ENCODE measurements at places on chromosomes 7 and 10. TPM values are rescaled to one million over a fixed set of nuclear protein-coding genes. Genes with fewer than 3 reads are reported as not detected.
A peak's percentile ranks its signal among the peaks of the same experiment; 100 is the strongest.

DNA sequence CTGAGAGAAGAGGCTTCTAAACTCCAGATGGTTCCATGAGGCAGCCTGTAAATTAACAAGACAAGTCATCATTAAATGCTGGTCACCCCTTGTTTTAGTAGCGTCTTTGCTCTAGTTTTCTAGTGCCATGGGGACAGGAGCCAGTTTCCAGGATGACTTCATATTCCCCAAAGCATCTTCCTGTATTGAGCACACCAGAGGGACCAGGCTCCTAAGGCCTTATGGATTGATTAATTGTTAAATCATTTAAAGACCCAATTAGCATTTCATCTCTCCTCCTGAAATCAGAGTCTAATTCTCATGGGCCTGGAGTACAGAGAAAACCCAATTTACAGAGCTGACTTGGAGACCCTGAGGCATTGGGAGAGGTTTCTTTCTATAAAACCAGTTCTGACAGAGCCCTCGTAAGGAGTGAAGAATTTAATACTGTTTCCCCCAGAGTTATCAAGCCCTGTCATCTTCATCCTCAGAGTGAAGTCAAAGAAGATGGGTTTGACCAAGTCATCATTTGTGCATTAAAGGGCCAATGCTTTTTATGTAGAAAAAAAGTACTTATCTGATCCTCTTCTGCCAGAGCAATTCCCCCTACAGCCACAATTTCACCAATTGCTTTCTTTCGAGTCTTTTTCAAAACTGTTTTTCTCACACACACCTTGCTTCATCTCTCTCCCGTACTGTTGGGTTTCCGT is 678.7 kb downstream of the SDK1 start:
- no peaks in the 10 kb centered on the region for H3K36me3 ChIP-seq
- no peak for DNase-seq
- no peak overlapping the region for H3K4me3 ChIP-seq
- no peaks in the 10 kb centered on the region for H3K4me1 ChIP-seq
- H3K27ac ChIP-seq: no peak overlapping the region

DNA sequence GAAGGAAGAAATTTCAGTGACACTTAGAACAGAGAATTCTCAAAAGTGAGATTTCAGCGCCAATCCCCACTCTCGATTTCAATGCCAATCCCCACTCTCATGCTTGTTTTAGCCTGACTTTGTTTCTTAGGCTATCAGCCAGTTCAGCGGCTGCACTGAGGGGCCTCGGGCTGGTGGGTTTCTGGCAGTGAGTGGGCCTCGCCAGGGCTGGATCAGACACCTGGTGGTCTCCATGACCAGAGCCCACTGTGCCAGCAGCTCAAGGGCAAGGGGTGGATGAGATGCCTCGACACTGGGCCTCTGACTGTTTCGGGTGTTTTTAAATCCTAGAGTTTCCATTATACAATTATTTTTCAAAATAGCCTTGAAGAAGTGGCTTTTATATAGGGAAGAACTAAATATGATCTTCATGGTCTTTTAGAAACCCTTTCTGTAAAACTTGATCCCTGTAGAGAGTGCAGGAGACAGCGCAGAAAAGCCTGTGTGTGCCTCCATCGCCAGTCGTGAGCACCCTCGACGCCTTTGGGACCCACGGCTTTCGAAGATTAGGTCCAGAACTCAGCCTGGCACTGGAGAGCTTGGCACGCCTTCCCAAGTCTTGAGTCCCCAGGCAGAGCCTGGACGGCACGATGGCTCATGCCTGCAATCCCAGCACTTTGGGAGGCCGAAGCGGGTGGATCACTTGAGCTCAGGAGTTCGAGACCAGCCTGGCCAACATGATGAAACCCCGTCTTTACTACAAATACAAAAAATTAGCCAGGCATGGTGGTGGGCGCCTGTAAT is 76.2 kb downstream of the INPP5A start:
- no peak overlapping the region for H3K4me3 ChIP-seq
- no peak overlapping the region for H3K27ac ChIP-seq
- DNase-seq: no peak
- peaks cover 11% of the 10 kb centered on the region for H3K36me3 ChIP-seq

DNA sequence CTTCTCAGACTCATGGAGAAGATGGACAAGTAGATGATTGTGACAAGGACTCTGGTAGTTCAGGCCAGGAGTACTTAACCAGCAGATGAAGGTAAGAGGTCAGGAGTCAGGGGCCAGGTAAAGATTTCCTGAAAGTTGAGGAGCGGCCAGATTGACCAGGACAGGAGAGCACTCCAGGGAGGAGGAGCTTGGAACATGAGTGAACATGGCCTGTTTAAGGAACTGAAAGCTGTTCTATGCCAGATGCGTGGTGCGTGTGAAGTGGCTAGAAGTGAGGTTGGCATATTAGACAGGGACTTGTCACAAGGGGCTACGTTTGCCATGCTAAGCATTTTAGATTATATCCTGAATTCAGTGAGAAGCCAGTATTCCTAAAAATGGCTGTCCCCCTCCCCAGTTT is 157.2 kb downstream of the WNT2 start:
- no peak overlapping the region for H3K27ac ChIP-seq
- H3K4me3 ChIP-seq: no peak overlapping the region
- H3K36me3 ChIP-seq: no peaks in the 10 kb centered on the region
- no peaks in the 10 kb centered on the region for H3K27me3 ChIP-seq
- no peak for DNase-seq

GRCh38 chr7:56063882-56064625 is at the start of gene SUMF2:
TSS of gene SUMF2 (plus strand) at chr7:56064286. CDS start at chr7:56064312, 26 bp downstream.
- H3K4me3 ChIP-seq: peak within 1 kb of the TSS; percentile 92
- peaks cover 34% of the 10 kb centered on the region for H3K36me3 ChIP-seq
- H3K27me3 ChIP-seq: no peaks in the 10 kb centered on the region
- peak; percentile 91 for DNase-seq
- H3K4me1 ChIP-seq: peaks cover 48% of the 10 kb centered on the region

- DNase-seq: peak; percentile 48
- peaks cover 100% of the 10 kb centered on the region for H3K4me1 ChIP-seq
- H3K4me3 ChIP-seq: peak overlapping the region; percentile 61
- peak overlapping the region; percentile 98 for H3K27ac ChIP-seq
- no peaks in the 10 kb centered on the region for H3K27me3 ChIP-seq
Measured at GRCh38 chr10:22652988-22653481, 61.3 kb downstream of the PIP4K2A start.

DNA sequence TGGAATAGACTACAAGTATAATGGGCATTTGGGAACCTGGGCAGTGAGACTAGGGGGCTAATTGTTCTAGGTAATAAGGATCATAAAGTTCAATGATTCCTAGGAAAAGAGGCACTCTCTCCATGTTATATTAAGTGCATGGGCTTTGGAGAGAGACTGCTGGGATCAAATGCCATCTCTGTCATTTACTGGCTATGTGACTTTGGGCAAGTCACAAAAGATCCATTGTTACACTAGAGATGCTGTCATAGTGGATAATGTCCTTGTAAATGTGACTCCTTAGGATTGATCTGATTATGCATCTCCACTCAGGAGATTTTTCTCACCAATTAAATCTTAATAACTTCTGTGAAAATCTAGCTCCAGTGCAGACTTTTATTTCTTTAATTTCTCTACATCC is 156.3 kb upstream of the CACNA2D1 start:
- no peak for DNase-seq
- no peaks in the 10 kb centered on the region for H3K36me3 ChIP-seq
- H3K4me3 ChIP-seq: no peak overlapping the region
- H3K27ac ChIP-seq: no peak overlapping the region

GRCh38 chr10:120946497-120946896 is 95.3 kb downstream of the WDR11 start:
- no peak for DNase-seq
- peaks cover 15% of the 10 kb centered on the region for H3K4me1 ChIP-seq
- peaks cover 34% of the 10 kb centered on the region for H3K27me3 ChIP-seq
- no peak overlapping the region for H3K27ac ChIP-seq

- H3K27ac ChIP-seq: no peak overlapping the region
- no peaks in the 10 kb centered on the region for H3K4me1 ChIP-seq
- H3K27me3 ChIP-seq: no peaks in the 10 kb centered on the region
- no peaks in the 10 kb centered on the region for H3K36me3 ChIP-seq
- H3K4me3 ChIP-seq: no peak overlapping the region
- no peak for DNase-seq
Measured at GRCh38 chr10:34802692-34803091, 12.4 kb downstream of the PARD3 start.

GRCh38 chr10:84876116-84876999 is 548.0 kb downstream of the CCSER2 start:
- H3K27me3 ChIP-seq: no peaks in the 10 kb centered on the region
- H3K4me3 ChIP-seq: no peak overlapping the region
- H3K27ac ChIP-seq: no peak overlapping the region
- no peaks in the 10 kb centered on the region for H3K36me3 ChIP-seq
- DNase-seq: no peak

DNA sequence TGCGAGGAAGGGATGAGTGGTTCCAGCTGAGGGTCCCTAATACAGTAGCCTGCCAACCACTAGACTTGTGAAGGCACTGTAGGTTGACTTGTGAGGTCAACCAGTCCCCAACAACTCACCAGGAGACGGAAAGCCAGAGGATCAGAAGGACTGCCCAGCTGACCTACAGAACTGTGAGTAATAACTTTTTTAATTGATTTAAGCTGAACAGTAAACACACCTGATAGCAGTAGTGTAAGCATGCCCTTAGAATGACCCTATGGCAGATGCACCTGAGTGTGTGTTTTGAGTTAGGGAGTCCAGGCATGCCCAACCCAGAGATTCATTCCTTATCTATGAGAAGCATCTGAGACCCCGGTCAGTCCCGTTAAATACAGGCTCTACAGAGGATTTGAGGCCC is 14.1 kb downstream of the PRLHR start:
- no peak overlapping the region for H3K4me3 ChIP-seq
- H3K27ac ChIP-seq: no peak overlapping the region
- DNase-seq: no peak

DNA sequence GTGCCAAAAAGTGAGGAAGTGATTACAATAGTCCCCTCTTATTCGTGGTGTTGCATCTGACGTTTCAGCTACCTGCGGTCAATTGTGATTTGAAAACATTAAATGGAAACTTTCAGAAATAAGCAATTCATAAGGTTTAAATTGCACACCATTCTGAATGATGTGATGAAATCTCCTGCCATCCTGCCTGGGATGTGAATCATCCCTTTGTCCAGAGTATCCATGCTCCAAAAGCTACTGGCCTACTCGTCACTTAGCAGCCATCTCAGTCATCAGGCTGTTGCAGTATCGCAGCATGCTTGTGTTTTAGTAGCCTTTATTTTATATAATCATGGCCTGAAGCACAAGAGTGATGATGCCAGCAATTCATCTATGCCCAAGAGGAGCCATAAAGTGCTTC is 97.7 kb upstream of the CDCA7L start:
- H3K27ac ChIP-seq: no peak overlapping the region
- H3K4me3 ChIP-seq: no peak overlapping the region
- peaks cover 9% of the 10 kb centered on the region for H3K27me3 ChIP-seq
- no peaks in the 10 kb centered on the region for H3K4me1 ChIP-seq
- DNase-seq: no peak

DNA sequence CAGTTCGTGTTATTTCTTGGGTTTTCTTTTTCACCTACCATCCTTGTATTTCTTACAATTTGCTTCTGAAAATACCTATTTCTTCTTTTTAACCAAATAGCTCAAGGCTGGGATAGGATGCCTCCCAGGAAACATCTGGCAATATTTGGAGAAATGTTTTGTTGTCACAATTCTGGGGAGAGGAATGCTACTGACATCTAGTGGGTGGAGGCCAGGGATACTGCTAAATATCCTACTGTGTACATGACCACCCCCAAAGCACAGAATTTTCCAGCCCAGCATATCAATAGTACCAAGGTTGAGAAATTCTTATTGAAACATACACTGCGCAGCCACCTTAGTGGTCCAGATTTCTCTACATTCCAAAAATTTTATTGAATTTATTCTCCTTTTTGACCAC is 55.5 kb downstream of the CNTNAP2 start:
- no peaks in the 10 kb centered on the region for H3K4me1 ChIP-seq
- no peak overlapping the region for H3K27ac ChIP-seq
- H3K36me3 ChIP-seq: no peaks in the 10 kb centered on the region
- H3K4me3 ChIP-seq: no peak overlapping the region

- no peak overlapping the region for H3K4me3 ChIP-seq
- DNase-seq: no peak
- no peaks in the 10 kb centered on the region for H3K27me3 ChIP-seq
- peaks cover 12% of the 10 kb centered on the region for H3K4me1 ChIP-seq
- no peak overlapping the region for H3K27ac ChIP-seq
- no peaks in the 10 kb centered on the region for H3K36me3 ChIP-seq
Measured at GRCh38 chr7:143514995-143515735, 37.5 kb downstream of the TAS2R41 start.

DNA sequence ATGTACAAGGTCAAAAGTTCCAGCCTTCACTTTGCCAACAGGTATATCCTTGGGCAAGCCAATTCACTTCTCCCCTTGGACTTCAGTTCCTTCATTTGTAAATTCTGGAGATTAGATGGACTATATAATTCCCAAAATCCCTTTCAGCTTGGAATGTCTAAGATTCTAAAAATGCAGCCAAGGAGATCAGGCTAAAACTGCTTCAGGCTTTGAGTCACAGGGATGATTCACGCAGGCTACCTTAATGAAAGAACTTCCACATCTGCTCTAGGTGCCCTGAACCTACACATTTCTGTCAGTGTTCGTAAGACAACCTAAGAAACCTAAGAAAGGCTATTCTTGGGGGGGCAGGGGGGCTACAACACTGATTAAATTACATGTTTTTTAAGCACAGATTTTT is 7.1 kb downstream of the CPVL start:
- H3K4me3 ChIP-seq: no peak overlapping the region
- peaks cover 15% of the 10 kb centered on the region for H3K27me3 ChIP-seq
- no peaks in the 10 kb centered on the region for H3K4me1 ChIP-seq
- no peaks in the 10 kb centered on the region for H3K36me3 ChIP-seq

- H3K27ac ChIP-seq: no peak overlapping the region
- no peak for DNase-seq
- peaks cover 7% of the 10 kb centered on the region for H3K27me3 ChIP-seq
- no peaks in the 10 kb centered on the region for H3K4me1 ChIP-seq
- no peaks in the 10 kb centered on the region for H3K36me3 ChIP-seq
Measured at GRCh38 chr7:28748933-28749584, 209.1 kb downstream of the TRIL start.

Gene SLC29A4
- 0.48 TPM for total RNA-seq

Gene DDIT4
- total RNA-seq: 1,202 TPM

Gene MYPN
- total RNA-seq: not detected

Gene HOXA2
- not detected for total RNA-seq

Gene FAM131B
- 3.1 TPM for total RNA-seq

Gene EN2
- not detected for total RNA-seq

Gene ORC5
- total RNA-seq: 21.5 TPM

Gene MUC3A
- total RNA-seq: not detected

Gene EFCAB10
- not detected for total RNA-seq

Gene CYP26C1
- 0.05 TPM for total RNA-seq
